Tracheal epithelial cell (primary cell): ENCODE measurements at places on chromosomes 4 and X. TPM values are rescaled to one million over a fixed set of nuclear protein-coding genes. Genes with fewer than 3 reads are reported as not detected.

The MAGEB2 gene
- not detected in 2 replicates for total RNA-seq

The ODAPH gene
- total RNA-seq, result 0.96 TPM in 1 of 2 replicates, not detected in the other

The SYTL4 gene
- total RNA-seq, result under 0.01 and 1.9 TPM in 2 replicates

The FGFR3 gene
- 55.4 and 118 TPM in 2 replicates for total RNA-seq

The WAS gene
- not detected in 2 replicates for total RNA-seq

The AREG gene
- total RNA-seq, result 145 and 225 TPM in 2 replicates
